ENCODE measurements at places on chromosomes 12 and 14.

GRCh38 chr12:48185181-48185919 is 1.9 kb downstream of the CCDC184 start:
- DNase-seq: no peak
- no peak overlapping the region for H3K4me3 ChIP-seq
- no peak overlapping the region for H3K27ac ChIP-seq
- no peaks in the 10 kb centered on the region for H3K36me3 ChIP-seq

DNA sequence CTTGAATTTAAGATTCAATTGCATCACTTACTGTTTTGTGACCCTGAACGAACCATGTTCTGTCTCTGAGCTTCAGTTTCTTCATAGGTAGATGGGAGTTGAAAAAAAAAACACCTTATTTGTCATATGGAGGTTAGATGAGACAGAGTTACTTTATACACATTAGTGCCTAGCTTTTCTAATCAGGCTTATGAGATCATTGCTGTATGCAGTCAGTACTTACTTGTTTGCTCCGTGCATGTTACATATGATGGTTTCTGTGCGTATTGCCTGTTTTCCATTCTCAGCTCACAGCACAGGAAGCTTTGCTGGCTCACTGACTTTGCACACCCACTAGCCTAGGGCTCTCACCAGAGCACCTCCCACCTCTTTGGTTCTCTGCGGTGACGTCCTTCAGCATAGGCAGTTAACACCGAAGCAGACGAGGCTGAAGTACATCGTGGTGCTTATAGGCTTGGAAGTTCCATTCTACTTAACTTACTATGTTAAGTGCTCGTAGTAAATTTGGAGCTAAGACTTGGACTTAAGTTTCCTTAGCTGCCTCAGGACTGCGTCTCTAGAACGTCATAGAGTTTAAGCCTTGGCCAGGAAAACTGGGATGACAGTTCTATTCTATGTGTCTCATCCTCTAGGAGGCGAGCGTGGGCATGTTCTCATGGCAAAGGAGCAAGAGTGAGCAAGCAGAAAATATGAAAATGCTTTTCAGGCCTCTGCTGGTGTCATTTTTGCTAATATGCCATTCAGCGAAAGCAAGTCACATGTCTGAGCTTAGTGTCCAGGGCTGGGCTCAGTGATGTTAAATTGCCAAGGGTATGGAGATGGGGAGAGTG is 57.3 kb downstream of the NRXN3 start:
- DNase-seq: no peak
- H3K36me3 ChIP-seq: no peaks in the 10 kb centered on the region
- no peaks in the 10 kb centered on the region for H3K4me1 ChIP-seq

DNA sequence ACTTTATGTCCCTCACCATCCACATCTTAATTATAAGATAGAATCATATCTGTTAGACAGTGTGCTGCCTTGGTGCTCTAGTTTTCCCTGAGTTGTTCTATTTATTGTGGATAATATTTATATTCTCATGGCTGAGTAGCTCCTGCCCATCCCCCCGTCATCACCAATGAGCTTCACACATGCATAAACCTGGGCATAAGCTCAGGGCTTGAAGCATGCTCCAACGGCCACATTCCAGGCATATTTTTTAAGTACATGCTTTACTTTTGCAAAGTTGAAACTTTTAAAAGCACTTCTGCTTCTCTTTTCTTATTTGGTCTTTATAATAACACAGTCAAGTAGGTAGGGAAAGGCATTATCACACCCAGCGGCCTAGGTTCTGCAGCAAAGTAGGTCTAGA is 3.4 kb upstream of the FBXO34 start:
- no peak for DNase-seq
- H3K27me3 ChIP-seq: no peaks in the 10 kb centered on the region
- H3K36me3 ChIP-seq: no peaks in the 10 kb centered on the region
- no peak overlapping the region for H3K27ac ChIP-seq

DNA sequence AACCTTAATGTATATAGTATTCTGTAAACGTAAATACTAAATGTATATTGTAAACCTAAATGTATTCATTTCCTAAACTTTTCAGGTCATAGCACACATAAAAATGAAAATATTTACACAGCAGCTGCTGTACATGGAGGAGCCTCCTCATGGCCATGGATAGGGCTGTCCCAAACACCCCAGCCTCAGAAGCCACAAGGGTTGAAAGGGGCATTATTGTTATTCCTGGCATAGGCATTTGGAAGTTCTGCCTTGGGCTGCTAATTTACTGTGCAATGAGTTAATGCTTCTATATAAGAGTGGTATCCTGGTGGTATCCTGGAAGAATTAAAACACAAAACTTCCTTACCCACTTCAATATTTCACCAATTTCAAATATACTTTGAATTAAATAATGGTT is 159.4 kb downstream of the SLC5A8 start:
- no peaks in the 10 kb centered on the region for H3K4me1 ChIP-seq
- no peaks in the 10 kb centered on the region for H3K36me3 ChIP-seq
- DNase-seq: no peak
- no peak overlapping the region for H3K4me3 ChIP-seq
- no peaks in the 10 kb centered on the region for H3K27me3 ChIP-seq

- peaks cover 49% of the 10 kb centered on the region for H3K4me1 ChIP-seq
- no peak for DNase-seq
- peaks cover 76% of the 10 kb centered on the region for H3K27me3 ChIP-seq
- H3K27ac ChIP-seq: no peak overlapping the region
Observed at GRCh38 chr12:49344486-49345050, 2.1 kb upstream of the DNAJC22 start.

DNA sequence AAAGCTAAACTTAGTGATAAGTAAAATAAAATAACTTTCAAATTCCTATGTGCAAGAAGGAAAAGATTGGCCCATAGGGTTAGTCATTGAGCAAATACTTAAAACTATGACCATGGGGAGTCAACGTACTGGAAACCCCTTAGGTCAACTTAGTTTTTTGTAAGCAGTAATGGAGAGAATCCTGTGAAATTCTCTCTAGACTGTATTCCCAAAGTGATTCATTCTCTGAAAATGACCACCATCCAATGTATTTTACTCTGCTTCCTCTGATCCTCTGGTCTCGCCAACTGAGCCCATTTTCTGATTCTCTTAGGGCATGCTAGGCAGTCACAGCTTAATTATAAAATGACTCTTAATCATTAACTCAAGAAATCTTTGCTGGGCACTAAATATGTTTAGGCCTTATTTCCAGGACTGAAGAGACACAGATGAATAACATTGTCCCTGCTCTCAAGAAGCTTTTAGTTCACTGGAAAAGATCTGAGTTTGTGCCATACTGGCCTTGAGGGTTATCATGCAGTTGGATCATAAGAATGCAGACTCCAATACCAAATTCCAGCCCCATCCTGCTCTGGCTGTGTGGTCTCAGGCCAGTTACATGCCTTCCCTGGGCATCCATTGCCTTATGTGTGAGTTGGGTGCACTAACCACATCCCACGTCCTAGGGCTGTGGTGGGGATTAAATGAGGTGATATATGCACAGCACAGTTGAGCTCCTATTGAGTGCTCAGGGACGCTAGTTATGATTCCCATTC is 732.4 kb downstream of the AACS start:
- H3K27me3 ChIP-seq: no peaks in the 10 kb centered on the region
- no peaks in the 10 kb centered on the region for H3K4me1 ChIP-seq
- H3K27ac ChIP-seq: no peak overlapping the region
- no peak for DNase-seq

GRCh38 chr14:39025250-39025809 is 77.7 kb downstream of the SEC23A start:
- H3K27me3 ChIP-seq: no peaks in the 10 kb centered on the region
- no peak overlapping the region for H3K27ac ChIP-seq
- H3K36me3 ChIP-seq: peaks cover 9% of the 10 kb centered on the region
- DNase-seq: no peak
- H3K4me1 ChIP-seq: no peaks in the 10 kb centered on the region

DNA sequence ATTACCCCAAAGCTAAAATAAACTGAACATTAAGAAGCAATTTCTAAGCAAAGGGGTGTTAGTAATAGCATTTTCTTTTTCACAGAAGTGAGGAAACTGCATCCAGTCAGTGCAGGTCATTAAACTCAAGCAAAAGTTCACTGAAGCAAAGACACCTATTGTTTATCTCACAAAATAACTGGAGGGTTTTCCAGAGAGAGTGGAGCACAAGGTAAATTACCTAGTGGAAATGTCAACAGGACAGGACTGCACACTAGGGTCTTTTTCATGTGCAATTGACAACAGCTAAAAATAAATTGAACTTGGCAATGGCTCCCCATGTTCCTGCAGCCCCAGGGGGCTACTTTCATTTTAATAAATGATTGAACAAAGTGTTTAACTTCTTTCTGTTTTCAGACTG is 742.0 kb downstream of the GALC start:
- DNase-seq: no peak
- H3K4me3 ChIP-seq: no peak overlapping the region
- H3K27ac ChIP-seq: no peak overlapping the region

DNA sequence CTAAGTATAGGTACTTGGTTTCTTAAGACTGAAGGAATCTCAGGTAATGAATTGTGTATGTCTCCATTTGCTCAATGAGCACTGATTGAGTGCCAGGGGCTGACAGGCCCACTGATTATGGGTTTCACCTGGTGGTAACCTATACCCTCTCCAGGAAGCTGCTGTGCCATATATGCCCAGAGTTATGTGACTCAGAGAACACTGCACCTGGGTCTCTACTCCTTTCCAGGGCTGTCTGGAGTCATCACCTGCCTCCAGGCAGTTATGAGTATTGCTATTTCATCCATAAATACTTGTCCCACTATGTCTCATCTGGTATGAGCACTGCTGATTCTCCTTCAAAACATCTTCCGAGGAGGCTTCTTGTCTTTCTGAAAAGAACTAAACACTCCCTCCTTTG is 692.9 kb downstream of the BCL11B start:
- H3K4me3 ChIP-seq: no peak overlapping the region
- no peak overlapping the region for H3K27ac ChIP-seq
- DNase-seq: no peak

- no peak overlapping the region for H3K27ac ChIP-seq
- H3K4me3 ChIP-seq: no peak overlapping the region
- no peak for DNase-seq
- H3K36me3 ChIP-seq: no peaks in the 10 kb centered on the region
- no peaks in the 10 kb centered on the region for H3K27me3 ChIP-seq
Observed at GRCh38 chr12:132246997-132247717, 82.2 kb downstream of the GALNT9 start.
